Liver (tissue), 10 donors: ENCODE measurements at places on chromosomes 12 and 14.

DNA sequence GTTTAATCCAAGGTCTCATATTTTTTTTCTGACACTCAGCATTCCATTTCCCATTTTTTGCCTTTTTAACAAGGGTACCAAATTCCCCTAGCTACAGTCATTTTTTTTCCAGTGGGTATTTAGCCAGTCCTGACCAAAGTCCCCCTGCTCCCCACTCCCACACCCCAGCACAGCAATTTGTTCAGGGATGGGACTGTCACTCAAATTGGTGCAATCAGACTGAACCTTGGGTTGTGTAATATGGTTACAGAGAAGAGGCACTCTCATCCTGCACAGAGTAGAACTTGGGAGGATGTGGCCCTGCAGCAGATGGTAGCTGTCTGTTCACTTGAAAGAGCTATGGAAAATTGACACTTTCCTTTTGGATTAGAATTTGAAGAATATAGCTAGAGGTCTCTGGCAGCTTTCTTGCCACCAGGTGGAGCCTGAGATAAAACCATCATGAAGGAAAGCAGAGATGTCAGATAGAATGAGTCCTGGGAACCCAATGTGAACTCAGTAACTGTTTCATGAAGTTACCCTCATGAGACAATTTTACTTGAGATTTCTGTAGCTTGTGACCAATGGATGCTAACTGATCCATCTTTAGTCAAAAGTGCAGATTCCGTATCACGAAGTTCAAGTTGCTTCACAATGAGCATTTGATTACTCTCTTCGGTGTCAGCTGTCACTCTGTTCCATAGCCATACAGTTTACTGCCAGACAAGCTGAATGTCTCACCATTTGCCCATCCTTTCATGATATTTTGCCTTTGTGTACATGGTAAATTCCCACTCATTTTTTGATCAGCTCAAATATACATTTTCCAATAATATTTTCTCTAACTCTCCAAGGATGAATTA is 394.0 kb upstream of the SYT1 start:
- no peaks in the 10 kb centered on the region for H3K27me3 ChIP-seq
- DNase-seq: no peak
- H3K4me3 ChIP-seq: no peak overlapping the region
- no peaks in the 10 kb centered on the region for H3K4me1 ChIP-seq
- H3K27ac ChIP-seq: no peak overlapping the region

- H3K36me3 ChIP-seq: no peaks in the 10 kb centered on the region
- H3K4me3 ChIP-seq: no peak overlapping the region
- DNase-seq: no peak
- H3K27ac ChIP-seq: no peak overlapping the region
These were observed 17.6 kb downstream of the SOAT2 start for GRCh38 chr12:53120685-53121525.

GRCh38 chr14:95236221-95236620 is 78.9 kb upstream of the DICER1 start:
- H3K4me1 ChIP-seq: peaks cover 34% of the 10 kb centered on the region
- no peaks in the 10 kb centered on the region for H3K27me3 ChIP-seq
- no peak overlapping the region for H3K4me3 ChIP-seq
- no peak overlapping the region for H3K27ac ChIP-seq

- H3K4me1 ChIP-seq: no peaks in the 10 kb centered on the region
- H3K36me3 ChIP-seq: no peaks in the 10 kb centered on the region
- no peaks in the 10 kb centered on the region for H3K27me3 ChIP-seq
- H3K27ac ChIP-seq: no peak overlapping the region
- DNase-seq: no peak
These were observed 56.6 kb downstream of the GPATCH2L start for GRCh38 chr14:76208340-76208739.

DNA sequence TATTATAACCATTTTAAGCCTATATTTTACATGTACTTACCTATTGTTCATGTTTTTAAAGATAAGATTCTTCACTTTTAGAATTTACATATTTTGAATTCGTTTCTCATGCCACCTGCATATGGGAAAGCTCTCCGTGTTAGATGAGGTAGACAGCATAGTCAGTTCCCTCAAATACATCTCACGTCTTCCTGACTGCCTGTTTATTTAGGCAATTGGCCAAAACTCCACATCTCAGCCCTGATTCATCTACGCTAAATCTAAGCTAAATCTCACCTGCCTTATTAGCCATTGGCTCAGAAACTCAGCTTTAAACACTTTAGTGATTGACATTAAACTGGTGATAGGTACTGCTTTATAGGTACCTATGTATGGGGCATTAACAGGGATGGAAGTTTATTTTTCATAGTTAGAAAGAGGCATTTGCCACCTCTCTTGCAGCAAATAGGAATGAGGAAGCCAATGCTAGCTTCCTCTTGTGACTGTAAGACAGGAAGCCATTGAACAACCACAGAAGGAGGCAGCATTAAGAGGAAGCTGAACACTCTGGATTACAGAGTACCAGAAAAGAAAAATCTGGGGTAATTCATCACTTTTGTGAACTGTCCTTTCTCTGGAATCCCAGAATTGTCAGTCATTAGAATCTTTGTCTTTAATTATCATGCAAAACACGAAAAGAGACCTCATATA is 111.9 kb downstream of the LRFN5 start:
- DNase-seq: no peak
- no peaks in the 10 kb centered on the region for H3K27me3 ChIP-seq
- no peak overlapping the region for H3K27ac ChIP-seq
- no peaks in the 10 kb centered on the region for H3K36me3 ChIP-seq
- no peaks in the 10 kb centered on the region for H3K4me1 ChIP-seq

GRCh38 chr12:104738776-104739642 is 219.1 kb downstream of the SLC41A2 start:
- H3K4me3 ChIP-seq: no peak overlapping the region
- no peaks in the 10 kb centered on the region for H3K36me3 ChIP-seq
- H3K27ac ChIP-seq: no peak overlapping the region
- no peak for DNase-seq
- no peaks in the 10 kb centered on the region for H3K27me3 ChIP-seq

DNA sequence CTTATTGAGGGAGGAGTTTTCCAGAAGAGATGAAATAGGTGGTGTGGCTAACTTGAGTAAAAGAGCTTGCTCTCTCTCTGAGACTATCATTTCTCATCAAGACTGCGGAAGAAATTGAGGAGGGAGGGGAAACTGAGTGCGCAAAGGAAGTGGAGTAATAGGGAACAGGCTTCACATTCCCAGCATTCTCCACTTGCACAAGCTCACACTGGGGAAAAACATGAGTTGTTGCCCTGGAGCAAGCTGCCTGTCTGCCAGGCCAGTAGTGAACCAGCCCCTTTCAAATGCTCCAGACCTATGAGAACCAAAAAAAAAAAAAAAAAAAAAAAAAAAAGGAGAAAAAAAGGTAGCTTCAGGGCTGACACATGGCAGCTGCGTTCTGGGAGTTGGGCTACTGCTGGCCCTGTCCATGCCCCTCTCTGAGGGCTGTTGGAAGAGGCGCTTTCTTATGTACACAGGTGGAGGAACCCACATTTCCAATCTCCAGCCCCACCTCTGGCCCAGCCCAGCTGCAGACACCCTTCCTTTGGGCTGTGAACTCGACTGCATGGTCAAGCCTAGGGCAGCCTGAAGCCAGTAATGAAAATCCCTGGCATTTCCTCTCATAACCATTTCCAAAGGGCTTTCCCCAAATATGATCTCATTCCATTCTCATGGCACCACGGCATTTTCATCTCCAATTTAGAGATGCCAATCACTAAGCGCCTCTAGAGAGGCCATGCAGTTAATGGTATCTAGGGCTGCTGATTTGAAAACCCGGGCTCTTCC is 32.5 kb upstream of the EMP1 start:
- H3K36me3 ChIP-seq: no peaks in the 10 kb centered on the region
- no peak overlapping the region for H3K27ac ChIP-seq
- no peak for DNase-seq
- peaks cover 3% of the 10 kb centered on the region for H3K4me1 ChIP-seq

GRCh38 chr14:77026930-77027537 is 1.5 kb downstream of the IRF2BPL start:
- peaks cover 22% of the 10 kb centered on the region for H3K4me1 ChIP-seq
- DNase-seq: no peak
- no peaks in the 10 kb centered on the region for H3K36me3 ChIP-seq
- peak overlapping the region; percentile 81 for H3K4me3 ChIP-seq
- peak overlapping the region; percentile 99 for H3K27ac ChIP-seq

GRCh38 chr12:30000401-30000800 is 216.7 kb upstream of the TMTC1 start:
- H3K27me3 ChIP-seq: no peaks in the 10 kb centered on the region
- H3K36me3 ChIP-seq: no peaks in the 10 kb centered on the region
- DNase-seq: no peak
- H3K4me3 ChIP-seq: no peak overlapping the region
- no peaks in the 10 kb centered on the region for H3K4me1 ChIP-seq

DNA sequence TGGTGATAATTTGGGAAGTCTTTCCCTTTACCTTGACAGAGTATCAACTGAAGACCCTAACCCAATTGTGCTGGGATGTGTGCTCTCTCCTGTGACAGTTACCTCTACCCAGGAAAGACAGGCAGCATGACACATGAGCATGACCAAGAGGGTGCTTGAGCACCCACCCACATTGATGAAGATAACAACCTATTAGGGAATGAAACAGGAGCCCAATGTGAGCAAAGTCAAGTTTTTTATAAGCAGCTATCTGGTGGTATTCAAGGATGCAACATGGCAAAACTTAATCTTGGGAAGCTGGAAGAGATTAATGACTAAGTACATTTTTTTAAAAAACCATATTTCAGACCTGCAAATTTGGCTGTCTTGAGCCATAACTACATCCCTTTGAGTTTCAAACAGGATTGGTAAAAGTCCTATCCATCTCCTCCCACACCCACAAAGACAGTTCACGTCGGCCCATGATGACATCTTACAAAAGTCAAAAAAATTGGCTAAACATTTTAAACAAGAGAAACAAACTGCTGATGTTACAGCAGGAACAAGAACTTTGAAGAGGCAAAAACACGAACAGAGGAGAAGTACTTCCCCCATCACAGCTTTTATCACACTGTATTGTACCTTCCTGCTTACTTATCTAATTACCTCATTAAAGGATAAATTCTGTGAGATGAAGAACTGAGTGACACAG is 60.3 kb downstream of the MED13L start:
- DNase-seq: no peak
- no peak overlapping the region for H3K4me3 ChIP-seq
- no peaks in the 10 kb centered on the region for H3K36me3 ChIP-seq
- H3K27ac ChIP-seq: no peak overlapping the region
- no peaks in the 10 kb centered on the region for H3K4me1 ChIP-seq

GRCh38 chr14:78292003-78292402 is 121.8 kb downstream of the NRXN3 start:
- no peaks in the 10 kb centered on the region for H3K4me1 ChIP-seq
- H3K36me3 ChIP-seq: no peaks in the 10 kb centered on the region
- H3K27ac ChIP-seq: no peak overlapping the region
- H3K27me3 ChIP-seq: no peaks in the 10 kb centered on the region
- no peak for DNase-seq

DNA sequence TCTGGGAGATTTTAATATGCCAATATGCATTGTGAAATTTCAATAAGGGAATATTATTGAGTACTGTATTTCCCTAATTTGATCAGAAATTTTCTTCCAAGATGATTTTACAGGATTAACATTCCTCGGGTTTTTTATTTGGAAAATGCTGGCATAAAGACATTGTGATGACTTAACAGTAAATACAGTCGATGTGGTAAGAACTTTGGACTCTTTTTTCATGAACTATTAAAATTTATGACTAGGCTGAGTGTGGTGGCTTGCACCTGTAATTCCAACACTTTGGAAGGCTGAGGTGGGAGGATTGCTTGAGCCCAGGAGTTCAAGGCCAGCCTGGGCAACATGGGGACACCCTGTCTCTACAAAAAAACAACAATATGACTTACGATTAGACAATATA is 197.1 kb upstream of the RASSF8 start:
- H3K27ac ChIP-seq: no peak overlapping the region
- H3K4me1 ChIP-seq: no peaks in the 10 kb centered on the region
- no peak for DNase-seq
- H3K36me3 ChIP-seq: no peaks in the 10 kb centered on the region
- H3K27me3 ChIP-seq: no peaks in the 10 kb centered on the region

- no peak overlapping the region for H3K27ac ChIP-seq
- no peaks in the 10 kb centered on the region for H3K36me3 ChIP-seq
- no peak for DNase-seq
- H3K27me3 ChIP-seq: no peaks in the 10 kb centered on the region
These were observed 11.1 kb downstream of the RFLNA start for GRCh38 chr12:124305776-124306685.

DNA sequence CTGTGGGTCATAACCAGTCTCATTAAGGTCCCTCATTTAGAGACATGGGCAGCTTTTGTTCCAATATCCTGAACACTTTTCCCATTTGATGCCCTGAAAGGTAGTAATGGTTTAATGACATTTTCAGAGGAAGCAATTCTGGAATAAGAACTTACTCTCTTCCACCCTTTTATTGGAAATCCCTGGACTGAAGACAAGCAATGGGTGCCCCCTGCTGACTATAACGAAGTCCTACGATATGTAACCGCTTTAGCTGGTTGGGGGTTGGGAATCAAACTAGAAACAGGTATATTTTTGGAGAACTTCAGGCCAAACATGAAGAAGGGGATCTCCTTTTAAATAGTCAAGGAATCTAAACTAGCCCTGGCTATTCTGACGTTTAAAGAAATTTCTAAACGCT is 20.5 kb downstream of the SARNP start:
- no peak overlapping the region for H3K4me3 ChIP-seq
- H3K4me1 ChIP-seq: no peaks in the 10 kb centered on the region
- no peak overlapping the region for H3K27ac ChIP-seq
- H3K36me3 ChIP-seq: peaks cover 64% of the 10 kb centered on the region
- no peak for DNase-seq
- no peaks in the 10 kb centered on the region for H3K27me3 ChIP-seq

GRCh38 chr14:103738701-103739451 is 23.3 kb downstream of the ZFYVE21 start:
- H3K4me1 ChIP-seq: no peaks in the 10 kb centered on the region
- no peak overlapping the region for H3K4me3 ChIP-seq
- no peaks in the 10 kb centered on the region for H3K27me3 ChIP-seq
- H3K36me3 ChIP-seq: peaks cover 36% of the 10 kb centered on the region
